Fibroblast of skin of left biceps (primary cell): ENCODE measurements at places on chromosomes 2 and 18.

DNA sequence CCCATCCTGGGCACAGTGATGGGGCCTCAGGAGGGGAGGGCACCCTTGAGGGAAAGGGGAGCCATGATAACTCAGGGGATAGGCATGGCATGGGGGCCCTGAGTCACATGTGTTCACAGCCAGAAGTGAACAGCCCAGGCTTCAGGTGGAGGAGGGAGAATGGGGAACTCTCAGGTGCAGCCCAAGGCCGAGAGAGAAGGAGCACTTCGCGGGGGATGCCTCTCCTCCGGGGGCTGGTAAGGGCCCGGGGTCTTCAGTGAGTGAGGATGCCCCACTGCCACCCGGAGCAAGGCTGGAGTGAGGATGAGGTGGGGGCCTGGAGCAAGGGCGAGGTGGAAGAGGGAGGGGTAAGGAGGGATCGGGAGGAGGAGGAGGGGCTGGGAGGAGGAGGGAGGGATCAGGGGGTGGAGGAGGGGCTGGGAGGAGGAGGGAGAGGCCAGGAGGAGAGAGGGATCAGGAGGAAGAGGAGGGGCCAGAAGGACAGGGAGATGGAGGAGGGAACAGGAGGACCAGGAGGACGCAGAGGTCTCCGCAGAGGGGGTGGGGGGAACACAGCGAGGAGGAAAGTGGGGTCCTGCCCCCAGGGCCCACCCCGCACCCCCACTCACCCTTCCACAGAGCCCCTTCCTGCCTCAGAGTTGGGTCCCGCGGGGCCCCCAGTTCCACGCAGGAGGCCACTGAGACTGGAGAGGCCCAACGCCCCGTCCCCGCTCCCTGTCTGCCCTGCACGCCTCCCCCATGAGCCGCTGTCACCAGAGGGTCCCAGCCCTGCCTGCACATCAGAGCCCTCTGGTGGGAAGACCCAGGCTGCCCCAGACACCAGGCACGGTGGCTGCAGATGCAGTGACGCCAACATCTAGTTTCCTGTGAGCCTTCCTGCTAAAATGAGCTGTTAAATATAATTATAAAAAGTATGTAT is 42.8 kb downstream of the RAMP1 start:
- DNase-seq: no peak

GRCh38 chr2:160076241-160076640 is 13.8 kb upstream of the PLA2R1 start:
- no peak for DNase-seq

GRCh38 chr2:85886590-85886989 is 2.2 kb downstream of the ST3GAL5 start:
- DNase-seq: peak; percentile 89

DNA sequence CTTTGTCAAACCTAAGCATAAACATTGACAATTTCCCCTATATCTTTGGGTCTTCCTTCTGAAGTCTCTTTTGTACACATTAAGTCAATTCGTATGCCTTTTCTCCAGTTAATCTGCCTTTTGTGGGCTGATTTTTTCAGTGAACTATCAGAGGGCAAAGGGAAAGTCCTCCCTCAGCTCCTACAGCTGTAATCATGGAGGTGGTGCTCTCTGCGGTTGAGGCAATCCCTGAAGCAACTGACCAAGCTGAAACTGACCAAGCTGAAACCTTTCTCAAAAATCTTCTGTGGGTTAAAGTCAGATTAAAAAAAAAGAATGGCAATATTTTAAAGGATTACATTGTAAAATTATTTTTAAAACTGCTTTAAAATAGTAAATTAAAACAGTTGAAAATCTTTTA is 105.8 kb upstream of the DNAJC10 start:
- no peak for DNase-seq

GRCh38 chr2:28412625-28413151 is 20.0 kb downstream of the FOSL2 start:
- no peak for DNase-seq

- peak; percentile 58 for DNase-seq
Measured at GRCh38 chr2:205822579-205822978, 140.3 kb downstream of the NRP2 start.

DNA sequence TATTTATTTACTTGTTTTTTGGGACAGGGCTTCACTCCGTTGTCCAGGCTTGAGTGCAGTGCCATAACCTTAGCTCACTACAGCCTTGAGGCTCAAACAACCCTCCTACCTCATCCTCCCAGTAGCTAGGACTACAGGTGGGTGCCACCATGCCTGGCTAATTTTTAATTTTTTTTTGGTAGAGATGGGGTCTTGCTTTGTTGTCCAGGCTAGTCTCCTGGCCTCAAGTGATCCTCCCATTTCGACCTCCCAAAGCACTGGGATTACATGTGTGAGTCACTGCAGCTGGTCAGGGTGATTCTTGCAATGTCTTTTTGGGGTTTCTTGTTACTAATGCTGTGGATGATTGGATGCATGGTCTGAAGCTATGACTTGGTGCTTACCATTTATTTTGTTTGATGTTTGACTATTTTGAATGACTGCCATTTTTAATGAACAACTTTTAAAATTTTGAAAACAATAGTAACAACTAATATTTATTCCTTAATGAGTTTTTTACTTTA is 6.5 kb downstream of the CERS6 start:
- DNase-seq: no peak

DNA sequence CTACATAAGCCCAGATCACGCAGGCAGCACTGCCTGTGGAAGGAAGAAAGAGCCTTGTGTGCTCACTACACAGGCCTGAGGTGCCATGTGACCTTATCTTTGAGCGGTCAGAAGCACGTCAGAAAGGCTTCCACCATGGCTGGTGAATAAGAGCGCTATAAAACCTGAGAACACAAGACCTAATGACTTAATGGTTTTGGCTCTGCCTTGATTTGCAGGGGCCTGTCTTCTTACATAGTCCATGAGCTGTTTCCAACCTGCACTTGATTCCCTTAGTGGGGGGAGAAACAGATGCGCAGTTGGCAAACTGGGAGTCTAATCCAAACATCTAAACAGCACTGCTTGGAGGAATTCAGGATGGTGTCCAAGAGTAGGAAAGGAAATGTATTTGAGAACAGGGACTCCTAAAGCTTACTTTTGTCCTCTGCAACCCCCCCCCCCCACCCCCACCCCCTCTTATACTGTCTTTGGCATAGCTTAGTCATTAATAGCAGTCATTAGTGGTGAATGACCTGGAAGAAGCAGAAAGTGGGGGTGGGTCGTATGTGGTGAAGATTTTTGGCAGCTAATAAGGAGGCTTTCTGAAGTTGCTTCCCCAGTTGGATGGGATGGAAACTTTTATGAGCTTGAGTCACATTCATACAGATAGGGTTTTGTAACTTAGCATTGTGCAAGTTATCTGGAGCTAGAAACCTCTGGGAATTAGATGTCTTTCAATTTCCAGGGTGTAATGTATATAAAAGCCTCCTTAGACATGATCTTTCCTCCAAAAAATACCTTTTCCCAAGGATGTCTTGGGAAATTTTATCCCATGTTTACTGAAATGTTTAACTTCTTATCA is 454.1 kb downstream of the MEIS1 start:
- peak; percentile 99 for DNase-seq

DNA sequence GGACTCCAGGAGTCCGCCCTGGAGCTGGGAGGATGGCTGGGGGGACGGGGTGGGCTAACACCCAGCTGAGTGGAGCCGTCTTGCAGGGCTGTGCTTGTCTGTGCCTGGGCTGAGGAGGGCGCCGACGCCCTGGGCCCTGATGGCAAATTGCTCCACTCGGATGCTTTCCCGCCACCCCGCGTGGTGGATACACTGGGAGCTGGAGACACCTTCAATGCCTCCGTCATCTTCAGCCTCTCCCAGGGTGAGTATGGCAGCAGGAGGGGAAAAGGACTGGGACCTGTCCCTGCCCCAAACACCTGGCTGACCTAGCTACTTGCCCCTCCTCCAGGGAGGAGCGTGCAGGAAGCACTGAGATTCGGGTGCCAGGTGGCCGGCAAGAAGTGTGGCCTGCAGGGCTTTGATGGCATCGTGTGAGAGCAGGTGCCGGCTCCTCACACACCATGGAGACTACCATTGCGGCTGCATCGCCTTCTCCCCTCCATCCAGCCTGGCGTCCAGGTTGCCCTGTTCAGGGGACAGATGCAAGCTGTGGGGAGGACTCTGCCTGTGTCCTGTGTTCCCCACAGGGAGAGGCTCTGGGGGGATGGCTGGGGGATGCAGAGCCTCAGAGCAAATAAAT is 12.9 kb downstream of the KHK start:
- no peak for DNase-seq

DNA sequence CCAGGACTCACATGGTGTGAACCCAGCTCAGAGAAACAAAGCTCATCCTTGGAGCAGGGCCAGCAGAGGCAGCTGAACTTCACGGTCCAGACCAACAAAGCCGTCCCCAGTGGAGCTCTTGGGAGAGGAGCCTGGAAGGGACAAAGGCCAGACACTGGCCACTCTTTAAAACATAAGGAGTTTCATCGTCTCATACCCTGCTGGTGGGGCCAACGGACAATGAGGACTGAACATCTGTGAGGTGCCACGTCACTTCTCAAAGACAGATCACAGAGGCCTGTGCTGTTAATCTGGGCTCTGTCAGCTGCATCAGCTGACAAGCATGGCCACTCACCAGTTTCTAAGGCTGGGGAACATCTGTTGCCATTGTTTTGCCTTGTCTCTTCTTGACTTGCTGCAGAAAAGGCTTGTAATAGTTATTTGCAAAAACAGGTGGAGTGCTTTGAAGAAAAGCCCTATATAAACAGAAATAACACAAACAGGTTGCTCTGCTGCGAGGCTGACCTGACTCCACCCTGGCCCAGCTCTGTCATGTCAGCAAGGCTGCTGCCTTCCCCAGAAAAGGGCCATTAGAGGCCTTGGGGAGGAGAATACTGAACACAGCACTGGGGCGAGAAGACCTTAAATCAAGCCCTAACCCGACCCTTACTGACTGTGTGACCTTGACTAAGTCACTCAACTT is 68.1 kb upstream of the DAPL1 start:
- DNase-seq: no peak

GRCh38 chr18:79530821-79531220 is 135.1 kb downstream of the NFATC1 start:
- DNase-seq: no peak

DNA sequence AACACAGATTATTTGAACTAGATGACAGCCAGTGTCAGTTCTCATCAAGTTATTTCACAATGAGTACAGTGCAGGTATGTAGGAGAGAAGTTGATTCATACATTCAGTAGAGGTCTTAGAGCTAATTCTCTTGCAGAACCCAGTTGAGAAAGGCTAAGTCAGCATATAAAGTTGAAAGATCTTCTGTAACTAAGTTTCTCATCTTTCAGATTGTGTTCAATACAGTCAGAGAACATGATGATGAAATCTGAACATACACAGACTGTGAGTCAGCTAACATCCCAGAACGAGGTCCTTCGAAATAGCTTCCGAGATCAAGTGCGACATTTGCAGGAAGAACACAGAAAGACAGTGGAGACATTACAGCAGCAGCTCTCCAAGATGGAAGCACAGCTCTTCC is 41.9 kb upstream of the LIMS1 start:
- DNase-seq: peak; percentile 73

GRCh38 chr2:69764286-69765095 is 22.6 kb downstream of the ANXA4 start:
- DNase-seq: no peak

GRCh38 chr2:213317929-213318328 is 33.7 kb downstream of the SPAG16 start:
- peak; percentile 53 for DNase-seq

- no peak for DNase-seq
Measured at GRCh38 chr2:46239847-46240181, 57.4 kb upstream of the EPAS1 start.

- peak; percentile 39 for DNase-seq
Measured at GRCh38 chr2:168961450-168962229, 60.5 kb downstream of the G6PC2 start.

GRCh38 chr2:205586626-205587025 is 95.7 kb upstream of the NRP2 start:
- DNase-seq: no peak

DNA sequence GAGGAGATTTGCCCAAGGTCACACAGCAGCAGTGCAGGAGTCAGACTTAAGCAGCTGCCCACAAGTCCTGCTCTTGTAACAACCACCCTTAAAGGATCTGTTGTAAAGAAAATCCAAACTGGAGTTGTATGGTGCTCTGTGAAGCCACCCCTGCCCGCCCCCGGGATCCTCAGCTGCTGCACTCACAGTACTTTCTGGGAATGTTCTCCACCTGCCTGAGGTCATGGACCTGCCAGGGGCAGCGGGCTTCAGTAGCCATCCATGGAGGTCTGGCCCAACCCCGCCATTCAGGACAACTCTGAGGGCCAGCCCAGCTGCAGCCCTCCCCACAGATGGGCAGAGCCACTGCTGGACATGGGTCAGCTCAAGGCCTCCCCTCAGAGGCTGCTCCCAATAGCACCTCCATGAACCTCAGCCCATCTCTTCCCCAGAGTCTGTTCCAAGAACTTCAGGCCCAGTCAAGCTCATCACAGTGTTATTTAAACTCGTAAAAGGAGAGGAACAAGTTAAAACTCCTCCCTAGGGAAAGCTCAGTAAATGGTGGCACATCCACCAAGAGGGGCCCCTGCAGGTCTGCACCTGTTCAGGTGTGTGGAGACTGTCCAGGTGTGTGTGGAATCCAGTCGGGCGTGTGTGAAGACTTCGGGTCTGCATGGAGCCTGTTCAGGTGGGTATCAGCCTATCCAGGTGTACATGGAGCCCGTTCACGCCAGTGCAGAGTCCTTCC is 39.4 kb upstream of the GPC1 start:
- no peak for DNase-seq

DNA sequence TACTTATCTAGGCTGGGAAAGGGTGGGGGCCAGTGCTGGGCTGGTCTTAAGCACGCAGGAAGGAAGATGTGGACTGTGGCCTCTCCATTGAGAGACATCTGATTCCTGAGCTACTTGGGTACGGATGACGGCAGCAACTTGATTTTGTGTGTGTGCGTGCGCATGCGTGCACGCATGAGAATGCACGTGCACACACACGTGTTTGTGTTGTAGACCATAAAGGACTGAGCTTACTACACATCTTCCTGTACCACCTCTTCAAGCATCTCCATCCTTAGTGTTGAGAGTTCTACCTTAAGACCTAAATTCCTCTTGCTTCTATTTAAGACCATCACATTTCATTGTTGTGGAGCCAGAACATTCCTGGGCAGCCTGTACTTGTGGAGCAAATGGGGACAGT is 9.5 kb downstream of the WNT6 start:
- DNase-seq: no peak

DNA sequence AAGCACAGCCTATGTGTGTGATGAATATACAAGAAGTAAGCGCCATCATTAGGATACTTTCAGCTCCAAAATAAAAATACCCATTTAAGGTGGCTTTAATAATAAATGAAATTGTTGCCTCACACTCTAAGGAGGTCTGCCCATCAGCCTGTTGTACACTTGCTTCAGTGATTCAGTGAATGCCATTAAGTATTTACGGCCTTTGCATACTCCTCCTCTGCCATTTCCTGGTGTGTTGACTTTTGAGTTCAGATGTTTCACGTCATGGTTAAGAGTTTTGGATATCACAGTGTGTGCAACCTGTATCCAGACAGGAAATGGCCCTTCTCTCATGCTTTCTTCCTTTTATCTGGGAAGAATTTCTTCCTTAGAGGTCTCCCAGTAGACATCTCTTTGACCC is 38.6 kb upstream of the SNORC start:
- no peak for DNase-seq
